ENCODE measurements at places on chromosomes 2 and 18.

DNA sequence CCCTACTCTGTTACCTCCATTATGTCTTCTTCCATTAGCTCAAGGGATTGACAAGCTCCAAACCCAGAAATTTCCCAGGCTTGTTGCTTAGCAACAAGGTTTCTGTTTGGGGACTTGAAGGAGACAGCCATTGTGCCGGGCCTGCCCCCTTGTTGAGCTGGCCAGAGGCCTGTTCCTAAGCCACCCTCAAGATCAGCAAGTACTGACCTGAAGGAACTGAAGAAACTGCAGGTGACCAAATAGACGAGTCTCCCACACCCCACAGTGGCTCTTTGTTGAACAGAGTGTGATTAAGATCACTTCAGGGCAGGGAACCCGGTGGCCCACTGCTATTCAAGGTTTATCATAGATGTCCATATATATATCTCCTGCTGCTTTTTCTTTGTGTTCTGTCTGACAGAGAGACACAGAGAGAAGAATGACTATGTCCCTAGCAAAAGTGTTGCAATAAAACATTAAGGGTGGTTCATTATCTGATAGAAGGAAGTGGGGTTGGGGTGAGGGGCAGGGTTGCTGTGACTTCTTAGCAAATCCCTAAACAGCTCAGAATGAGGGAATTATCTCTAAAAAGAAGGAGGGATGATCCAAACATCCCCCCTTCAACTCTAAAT, 69.2 kb downstream of the RNF144A start:
- no peak for DNase-seq

DNA sequence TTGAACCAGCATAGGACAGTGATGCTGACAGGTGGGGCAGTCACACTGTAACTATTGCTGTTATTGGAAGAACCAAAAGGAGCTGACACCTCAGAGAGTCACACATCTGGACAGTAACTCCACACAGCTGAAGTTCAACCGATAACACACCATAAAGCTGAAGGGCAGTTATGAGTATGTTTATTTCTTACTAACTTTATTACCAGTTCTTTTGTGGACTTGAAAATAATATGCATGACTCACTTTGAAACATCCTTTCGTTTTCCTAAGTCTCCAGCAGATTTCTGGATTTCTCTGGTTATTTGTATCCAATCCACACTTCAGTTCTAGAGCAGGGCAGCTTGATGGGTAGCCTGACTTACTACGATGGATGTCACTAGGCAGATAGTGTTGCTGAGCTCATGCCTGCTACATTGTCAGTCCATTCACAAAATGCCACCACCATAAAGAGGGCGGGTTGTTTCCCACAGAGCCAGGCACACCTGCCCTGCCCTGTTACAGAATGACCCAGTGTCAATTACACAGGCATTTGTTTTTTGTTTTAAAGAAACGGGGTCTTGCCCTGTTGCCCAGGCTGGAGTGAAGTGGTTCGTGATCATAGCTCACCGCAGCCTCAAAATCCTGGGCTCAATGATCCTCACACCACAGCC, 8.4 kb upstream of the AGBL5 start:
- DNase-seq, result no peak

GRCh38 chr2:33323957-33324356, 152.5 kb upstream of the RASGRP3 start:
- no peak for DNase-seq

- no peak for DNase-seq
Measured at GRCh38 chr18:2515171-2515787, 56.0 kb downstream of the METTL4 start.

- DNase-seq, result no peak
Measured at GRCh38 chr2:20107352-20107751, 55.9 kb upstream of the LAPTM4A start.

GRCh38 chr2:234286956-234287355, 209.9 kb downstream of the ARL4C start:
- no peak for DNase-seq

DNA sequence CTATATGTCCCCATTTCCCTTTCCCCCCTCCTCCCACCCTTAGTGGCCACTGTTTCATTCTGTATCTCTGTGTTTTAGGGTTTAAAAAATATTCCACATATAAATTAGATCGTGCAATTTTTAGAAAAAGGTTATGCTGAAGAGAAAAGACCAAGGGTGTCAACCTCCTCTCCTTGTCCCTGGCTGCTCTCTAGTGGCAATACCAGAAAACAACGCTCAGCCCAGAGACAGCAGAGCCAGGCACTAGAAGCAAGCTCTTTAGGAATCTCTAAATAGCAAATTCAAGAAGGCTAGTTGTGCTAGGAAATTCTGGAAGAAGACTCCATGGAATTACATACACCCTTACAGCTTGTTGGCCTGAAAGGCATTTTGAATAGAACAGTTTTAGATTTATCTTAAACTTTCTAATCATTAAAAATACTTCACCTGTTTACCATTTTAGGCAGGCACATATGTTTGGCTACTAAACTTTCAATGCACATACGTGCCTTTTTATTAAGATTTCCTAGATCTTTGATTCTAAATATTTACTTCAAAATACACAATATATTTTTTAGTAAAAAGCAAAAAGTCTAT, 35.1 kb upstream of the RASGRP3 start:
- no peak for DNase-seq

- DNase-seq, result no peak
Measured at GRCh38 chr2:216774620-216775019, 79.3 kb upstream of the IGFBP5 start.

DNA sequence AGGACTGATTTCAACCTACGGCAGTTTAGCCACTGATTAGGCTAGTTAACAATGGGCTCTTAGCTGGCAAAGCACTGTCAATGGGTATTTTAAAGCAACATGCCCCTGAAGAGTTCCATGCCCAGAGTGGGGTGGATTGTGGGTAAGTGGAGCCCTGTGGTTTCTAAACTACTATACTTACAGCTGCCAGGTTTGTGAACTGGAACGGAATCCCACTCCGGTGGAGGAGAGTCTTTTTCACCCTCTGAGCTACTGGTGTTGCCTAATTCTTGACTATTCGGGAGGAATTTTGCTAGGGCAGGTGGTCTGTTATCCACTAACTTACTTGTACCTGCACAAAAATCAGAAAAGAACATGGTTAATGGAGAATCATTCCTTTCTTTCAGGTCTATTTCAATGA, 52.6 kb downstream of the ZAP70 start:
- no peak for DNase-seq
